GM23248 (cell line): ENCODE measurements at places on chromosomes 3 and 15. TPM values are rescaled to one million over a fixed set of nuclear protein-coding genes. Genes with fewer than 3 reads are reported as not detected.

PLEKHO2 gene
- 27.2 and 35.3 TPM in 2 replicates for total RNA-seq

CYP8B1 gene
- total RNA-seq = not detected in 2 replicates

DNA sequence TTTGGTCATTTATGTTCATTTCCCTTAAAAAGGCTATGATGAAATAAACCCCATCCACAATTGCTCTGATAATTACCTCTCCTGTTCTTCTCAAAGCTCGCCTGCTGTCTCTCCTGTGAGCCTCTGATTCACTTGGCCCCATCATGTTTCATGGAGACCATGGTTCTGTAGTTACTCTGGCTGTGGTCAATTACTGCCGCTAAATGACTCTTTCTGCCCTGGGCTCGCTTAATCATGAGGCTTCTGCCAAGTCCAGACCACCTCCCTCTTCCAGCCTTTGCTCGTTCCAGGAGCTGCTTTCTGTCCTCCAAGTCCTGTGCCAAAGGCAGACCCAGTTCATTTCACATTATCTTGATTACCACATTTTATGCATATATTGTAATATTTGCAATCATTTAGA, 91.9 kb downstream of the THSD4 start:
- no peak for DNase-seq

- DNase-seq = no peak
These were observed 192.5 kb downstream of the ADAMTS9 start for GRCh38 chr3:64495121-64495780.
